Renal pelvis (tissue), 12 donors: ENCODE measurements at places on chromosomes 1 and 21. TPM values are rescaled to one million over a fixed set of nuclear protein-coding genes. Genes with fewer than 3 reads are reported as not detected.

DNA sequence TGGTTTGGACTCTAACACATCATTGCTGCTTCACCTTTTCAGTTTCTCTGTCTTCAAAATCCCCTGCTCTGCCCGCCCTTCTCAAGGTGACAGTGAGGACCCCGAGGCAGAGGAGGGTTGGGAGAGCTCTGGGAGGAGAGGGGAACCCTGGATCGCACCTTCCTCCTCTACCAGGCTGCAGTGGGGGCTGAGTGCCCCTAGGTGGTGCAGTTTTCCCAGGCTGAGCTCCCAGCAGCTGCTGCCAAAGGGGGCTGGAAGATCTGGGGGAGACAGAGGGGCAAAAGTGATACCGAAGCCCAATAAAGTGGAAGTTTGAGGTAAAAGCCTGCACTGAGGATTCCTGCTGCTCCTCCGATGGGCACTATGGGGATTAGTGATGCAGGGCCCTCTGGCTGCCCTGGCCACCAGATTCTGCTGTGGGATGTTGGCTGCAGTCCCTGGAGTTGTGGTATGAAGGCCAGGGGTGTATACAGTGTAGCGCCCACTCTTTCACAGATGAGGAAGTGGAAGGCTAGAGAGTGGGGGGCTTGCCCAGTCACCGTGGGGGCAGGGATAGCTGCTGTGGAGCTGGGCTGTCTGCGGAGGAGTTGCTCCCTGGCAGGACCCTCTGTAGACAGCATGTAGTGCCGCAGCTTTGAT lies 40.7 kb upstream of the SCMH1 start:
- DNase-seq, result no peak

ESPN gene
- polyA plus RNA-seq, result 19.6 TPM

DNA sequence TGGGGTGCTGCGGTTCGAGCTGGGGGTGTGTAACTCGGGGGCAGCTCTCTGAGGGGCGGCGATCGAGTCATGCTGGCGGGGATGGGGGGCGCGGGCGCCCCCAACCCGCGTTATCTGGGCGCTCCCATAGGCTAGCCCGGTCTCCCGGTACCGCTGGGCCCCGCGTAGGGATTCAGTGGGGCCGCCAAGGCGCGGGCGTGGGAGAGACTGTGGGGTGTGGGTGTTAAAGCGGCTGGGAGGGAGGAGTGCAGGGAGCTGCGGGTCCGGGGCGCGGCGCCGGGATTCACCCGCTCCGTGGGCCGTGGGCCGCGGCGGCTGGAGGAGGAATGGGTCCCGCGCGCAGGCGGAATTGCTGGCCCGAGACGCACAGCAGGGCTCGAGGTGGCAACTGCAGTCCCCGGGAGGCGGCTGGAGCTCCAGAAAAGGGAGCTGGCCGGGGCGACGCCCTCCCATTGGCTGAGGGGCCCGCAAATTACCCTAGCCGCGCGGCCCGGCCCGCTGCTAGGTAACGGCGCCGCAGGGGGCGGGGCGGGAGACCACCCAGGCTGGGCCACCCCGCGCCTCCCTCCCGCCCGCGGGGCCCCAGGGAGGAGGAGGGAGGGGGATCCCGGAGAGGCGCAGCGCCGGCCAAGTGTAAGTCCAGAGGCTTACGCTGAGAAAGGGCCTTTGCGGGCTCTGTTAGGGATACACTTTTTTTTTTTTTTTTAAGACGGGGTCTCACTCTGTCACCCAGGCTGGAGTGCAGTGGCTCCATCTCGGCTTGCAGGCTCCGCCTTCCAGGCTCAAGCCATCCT lies at the start of gene PTCH2:
Gene PTCH2 (minus strand): TSS at position 392 of the 794 bp plus-strand sequence. CDS start 321 bp downstream, at position 71.
- peak; percentile 93 for DNase-seq

DNA sequence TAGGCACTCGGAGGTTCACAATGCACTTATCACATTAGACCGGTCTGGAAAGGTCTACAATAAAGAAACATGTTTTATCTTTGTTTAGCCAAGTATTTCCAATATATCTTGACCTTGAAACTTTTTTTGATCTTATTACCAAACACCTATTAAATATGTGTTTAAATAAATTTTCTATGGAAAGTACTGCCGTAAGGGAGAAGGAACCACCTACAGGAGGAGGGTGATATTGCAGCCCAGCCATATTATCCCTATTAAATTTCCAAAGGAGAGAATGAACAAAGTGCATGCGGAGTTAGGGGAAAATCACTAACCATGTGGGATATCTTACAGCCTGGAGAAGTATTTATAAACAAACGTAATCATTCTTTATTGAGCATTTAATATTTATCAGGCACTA lies 14.5 kb downstream of the BRINP2 start:
- DNase-seq, result no peak

GRCh38 chr1:21624571-21625389 lies 44.4 kb downstream of the RAP1GAP start:
- no peak for DNase-seq

DNA sequence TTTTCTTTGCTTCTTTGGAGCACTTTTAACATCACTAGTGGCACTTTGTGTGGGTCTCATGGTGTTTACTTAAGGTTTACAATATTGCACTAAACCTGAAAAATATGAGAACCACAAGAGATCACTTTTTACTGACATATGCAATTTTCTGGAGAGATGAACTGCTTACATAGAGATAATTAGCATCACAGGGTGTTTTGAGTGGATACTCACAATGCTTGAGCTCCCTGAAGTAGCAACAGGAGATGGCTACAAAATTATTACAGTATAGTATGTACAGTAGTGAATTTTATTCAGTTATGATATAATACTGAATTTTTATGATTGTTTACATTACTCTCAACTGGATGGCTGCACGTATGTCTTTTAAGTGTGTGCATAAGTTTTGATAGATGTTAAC lies 22.6 kb downstream of the RPRD2 start:
- no peak for DNase-seq

- DNase-seq, result no peak
Measured at GRCh38 chr1:221164951-221165838, 286.0 kb downstream of the HLX start.

TNFAIP8L2 gene
- polyA plus RNA-seq, result 1.3 TPM

DNA sequence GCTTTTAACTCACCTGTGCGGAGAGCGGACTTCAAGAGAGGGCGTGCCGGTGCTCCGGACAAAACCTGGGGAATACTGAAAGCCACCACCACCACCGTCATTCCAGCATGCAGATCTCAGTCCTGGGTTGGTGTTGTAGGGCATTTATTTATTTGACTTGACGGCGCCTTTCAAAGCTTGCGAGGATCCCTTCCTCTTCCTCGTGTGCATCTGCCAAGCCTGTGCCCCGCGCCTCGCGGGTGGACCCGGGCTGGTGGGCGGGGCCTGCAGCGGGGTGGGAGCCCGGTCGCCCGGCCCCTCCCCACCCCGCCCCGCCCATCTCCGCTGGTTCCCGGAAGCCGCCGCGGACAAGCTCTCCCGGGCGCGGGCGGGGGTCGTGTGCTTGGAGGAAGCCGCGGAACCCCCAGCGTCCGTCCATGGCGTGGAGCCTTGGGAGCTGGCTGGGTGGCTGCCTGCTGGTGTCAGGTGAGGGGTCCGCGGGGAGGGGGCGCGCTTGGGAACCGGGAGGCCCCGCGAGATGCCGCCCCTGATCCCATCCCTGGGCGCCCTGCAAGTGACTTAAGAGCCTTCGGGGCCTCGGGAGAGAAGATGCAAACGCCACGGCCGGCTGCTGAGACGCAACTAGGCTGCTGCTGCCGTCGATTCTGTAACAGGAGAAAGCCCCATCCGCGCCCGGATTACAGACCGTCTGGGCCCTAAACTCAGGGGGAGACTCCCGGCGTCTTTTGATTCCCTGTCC lies at the start of gene IL10RB:
Gene IL10RB (plus strand): TSS at position 318 of the 739 bp plus-strand sequence. CDS start 99 bp downstream, at position 417.
- peak; percentile 76 for DNase-seq

DNA sequence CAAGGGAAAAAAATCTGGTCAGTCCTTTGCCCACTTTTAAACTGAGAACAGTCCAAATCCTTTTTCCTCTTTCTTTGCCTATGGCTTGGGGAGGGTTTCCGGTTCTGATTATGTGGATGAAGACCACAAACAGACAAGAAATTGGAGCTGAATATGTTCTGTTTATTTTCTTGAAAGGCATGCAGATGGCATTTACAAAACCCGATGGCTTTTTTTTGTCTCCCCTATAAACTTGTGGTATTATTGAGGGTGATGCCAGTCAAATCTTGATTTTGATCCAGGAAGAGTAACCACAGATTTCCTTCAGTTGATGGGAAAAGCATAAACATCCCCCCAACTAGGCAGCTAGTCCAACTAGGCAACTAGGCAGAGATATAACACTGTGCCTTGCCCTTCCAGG lies 38.9 kb downstream of the PLPP3 start:
- DNase-seq, result no peak

- DNase-seq, result no peak
Measured at GRCh38 chr1:34405266-34405959, 228.7 kb downstream of the C1orf94 start.

- no peak for DNase-seq
Measured at GRCh38 chr21:29326914-29327554, 28.3 kb downstream of the BACH1 start.
